Pancreas (tissue), 10 donors: ENCODE measurements at places on chromosomes 13 and 19. TPM values are rescaled to one million over a fixed set of nuclear protein-coding genes. Genes with fewer than 3 reads are reported as not detected.

The SELENOV gene
- not detected for total RNA-seq

- no peaks in the 10 kb centered on the region for H3K36me3 ChIP-seq
- no peaks in the 10 kb centered on the region for H3K4me1 ChIP-seq
- H3K27ac ChIP-seq = no peak overlapping the region
- H3K27me3 ChIP-seq = no peaks in the 10 kb centered on the region
- H3K4me3 ChIP-seq = no peak overlapping the region
Measured at GRCh38 chr13:80611310-80611709, 270.4 kb upstream of the SPRY2 start.

- no peaks in the 10 kb centered on the region for H3K36me3 ChIP-seq
- H3K4me1 ChIP-seq = no peaks in the 10 kb centered on the region
- DNase-seq = no peak
- H3K27me3 ChIP-seq = no peaks in the 10 kb centered on the region
- no peak overlapping the region for H3K4me3 ChIP-seq
Measured at GRCh38 chr13:26668357-26669146, 92.0 kb downstream of the GPR12 start.

- DNase-seq = no peak
- no peak overlapping the region for H3K27ac ChIP-seq
- H3K36me3 ChIP-seq = no peaks in the 10 kb centered on the region
Measured at GRCh38 chr19:38656171-38656981, 8.9 kb downstream of the ACTN4 start.

The ATXN8OS gene
- total RNA-seq = not detected
